ENCODE measurements at places on chromosomes 13 and 19.

- no peak for DNase-seq
These were observed 8.4 kb downstream of the CEACAM21 start for GRCh38 chr19:41584260-41584810.

DNA sequence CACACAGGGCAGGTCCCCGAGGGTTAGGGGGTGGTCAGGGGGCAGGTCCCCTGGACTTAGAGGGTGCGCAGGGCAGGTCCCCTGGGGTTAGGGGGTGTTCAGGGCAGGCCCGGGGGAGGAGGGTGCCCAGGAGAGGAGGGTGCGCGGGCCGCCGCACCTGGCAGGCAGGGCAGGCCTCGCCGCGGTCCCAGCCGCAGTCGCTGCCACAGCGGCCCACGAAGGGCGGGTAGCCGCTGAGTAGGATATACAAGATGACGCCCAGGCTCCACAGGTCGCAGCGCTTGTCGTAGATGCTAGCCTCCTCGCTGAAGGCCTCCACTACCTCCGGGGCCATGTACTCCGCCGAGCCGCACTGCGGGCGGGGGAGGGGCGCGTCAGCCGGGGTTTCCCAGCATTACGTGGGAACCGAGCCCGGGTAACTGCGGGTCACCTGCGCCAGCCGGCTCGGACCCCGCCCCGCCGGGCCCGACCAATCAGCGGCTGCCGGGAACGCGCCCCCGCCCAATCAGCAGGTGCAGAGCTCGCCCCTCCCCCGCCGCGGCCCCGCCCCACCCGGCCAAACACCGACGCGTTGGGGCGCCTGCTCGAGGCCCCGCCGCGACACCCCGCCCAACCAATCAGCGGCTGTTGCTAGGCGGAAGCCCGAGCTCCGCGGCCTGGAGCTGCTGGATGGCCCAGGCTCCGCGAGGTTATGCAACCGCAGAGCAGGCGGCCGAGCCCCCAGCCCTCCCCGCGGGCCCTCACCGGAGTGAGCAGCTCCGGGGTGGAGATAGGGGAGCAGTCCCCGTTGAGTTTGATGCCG is 9.2 kb downstream of the MKNK2 start:
- peak; percentile 99 for DNase-seq

- no peak for DNase-seq
These were observed 8.8 kb downstream of the PPP1R37 start for GRCh38 chr19:45101806-45102205.

GRCh38 chr13:50758796-50759195 is 84.7 kb downstream of the DLEU7 start:
- DNase-seq, result no peak

Measured in CD4-positive, alpha-beta T cell treated with Interferon alpha-2 for 1 hour (primary cell).